NCI-H526 treated with DMSO at 0.1 percent for 48 hours (cell line): ENCODE measurements at places on chromosomes 3 and 15.
A peak's percentile ranks its signal among the peaks of the same experiment; 100 is the strongest.

DNA sequence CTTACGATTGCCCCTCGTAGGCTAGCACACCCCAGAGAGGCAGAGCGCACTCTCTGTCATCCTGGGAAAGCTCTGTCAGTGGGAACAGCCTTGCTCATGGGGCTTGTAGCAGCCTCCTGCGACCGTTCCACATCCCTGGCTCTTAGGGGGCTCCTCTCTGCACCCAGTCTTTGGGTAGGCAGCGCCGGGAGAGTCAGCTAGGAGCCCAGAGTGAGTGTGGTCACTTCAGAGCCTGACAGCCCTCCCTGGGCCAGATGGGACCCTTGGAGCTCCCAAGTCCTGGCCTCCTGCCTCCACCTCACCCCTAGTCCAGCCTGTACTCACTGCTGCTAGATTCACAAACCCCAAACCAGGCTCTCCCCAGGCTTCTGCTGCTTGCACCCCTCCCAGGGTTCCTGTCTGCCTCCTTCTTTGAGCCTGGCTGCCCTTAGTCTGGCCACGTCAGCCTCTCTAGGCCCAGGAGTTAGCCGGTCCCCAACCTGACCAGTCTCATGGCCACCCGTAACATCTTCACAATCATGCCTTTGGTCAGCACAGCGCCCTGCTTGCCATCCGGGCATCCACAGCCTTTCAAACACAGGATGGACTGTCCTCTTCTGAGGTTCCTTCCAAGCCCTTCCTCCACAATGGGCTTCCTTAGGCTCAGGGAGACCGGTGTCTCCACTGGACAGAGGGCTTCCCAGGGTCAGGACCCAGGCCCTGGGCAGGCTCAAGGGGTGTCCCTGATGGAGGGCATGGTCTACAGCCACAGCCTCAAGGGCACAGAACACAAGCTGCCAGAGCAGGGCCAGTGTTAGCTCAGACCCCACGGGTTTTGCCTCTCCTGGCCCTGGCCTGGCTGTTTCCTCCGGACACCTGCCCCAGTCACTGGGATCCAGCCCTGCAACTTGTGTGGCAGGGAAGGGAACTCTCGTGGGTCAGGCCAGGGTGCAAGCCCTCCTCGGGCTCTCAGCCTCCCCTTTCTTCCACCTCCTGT is 4.6 kb downstream of the ACSBG1 start:
- no peak for DNase-seq

DNA sequence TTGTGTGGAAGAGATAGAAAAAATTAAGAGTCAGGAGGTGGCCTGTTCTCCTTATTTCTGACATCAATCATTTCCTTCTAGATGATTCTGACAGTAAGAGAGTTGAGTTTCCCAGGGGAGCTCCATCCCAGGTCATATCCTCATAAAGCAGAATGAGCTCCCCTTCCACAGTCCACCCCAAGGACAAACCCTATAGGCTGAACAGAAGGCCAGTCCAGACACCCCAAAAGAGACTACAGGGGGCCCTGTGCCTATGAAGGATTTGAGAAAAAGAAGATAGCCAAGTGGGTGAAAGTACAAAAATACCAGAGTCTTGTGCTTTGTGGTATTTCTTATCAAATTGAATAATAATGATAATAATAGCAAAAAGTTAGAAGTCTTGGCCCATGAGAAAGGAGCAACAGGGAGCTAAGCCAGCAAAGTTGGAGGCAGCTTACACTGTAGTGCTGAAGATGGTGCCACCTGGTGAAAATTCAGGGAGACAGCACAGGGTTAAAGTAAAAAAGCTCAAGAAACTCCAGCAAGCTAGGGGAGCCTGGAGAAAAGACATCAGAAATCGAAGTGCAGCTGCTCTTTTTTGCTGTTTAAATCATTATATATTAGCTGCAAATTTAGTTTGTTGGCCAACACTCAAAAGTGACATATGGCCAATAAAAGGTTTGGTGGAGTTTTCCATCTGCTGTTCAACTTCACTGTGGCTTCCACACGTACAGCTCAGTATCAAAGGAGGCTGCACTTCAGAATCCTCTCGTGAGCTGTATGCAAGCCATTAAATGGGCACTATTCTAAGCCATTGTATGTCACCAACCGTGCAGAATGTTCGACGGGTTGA is 35.8 kb upstream of the SLC24A5 start:
- DNase-seq, result no peak

GRCh38 chr3:158777161-158777873 is 24.5 kb upstream of the MFSD1 start:
- no peak for DNase-seq

DNA sequence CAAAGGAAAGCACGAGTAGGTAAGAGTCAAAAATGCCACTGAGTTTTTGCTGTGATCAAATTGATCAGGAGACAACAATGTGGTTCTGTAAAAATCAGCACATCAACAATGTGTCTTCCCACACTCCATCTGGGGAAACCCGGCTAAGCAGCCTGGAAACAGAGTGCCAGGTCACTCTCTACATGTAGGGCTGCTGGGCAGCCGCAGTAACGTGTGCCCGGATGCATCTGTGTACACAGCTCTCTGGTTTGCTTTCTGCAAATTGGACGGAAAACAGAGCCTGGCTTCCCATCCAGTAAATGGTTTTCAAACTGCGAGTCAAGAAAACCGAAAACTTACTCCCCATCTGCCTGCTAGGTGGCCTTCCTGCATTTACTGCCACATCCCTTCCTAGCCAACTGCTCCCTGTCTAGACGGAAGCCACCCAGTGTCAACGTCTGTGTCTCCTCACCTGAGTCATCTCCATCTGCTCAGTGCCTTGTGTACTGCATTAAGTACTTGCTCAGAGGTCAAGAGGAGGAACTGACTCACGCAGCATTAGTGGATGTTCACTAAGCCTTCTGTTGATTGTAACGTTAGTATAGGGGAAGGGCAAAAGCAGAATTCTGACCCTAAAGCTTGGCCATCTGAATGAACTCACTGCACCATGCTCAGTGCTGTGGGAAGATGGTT is 124.1 kb downstream of the TJP1 start:
- DNase-seq, result no peak

GRCh38 chr3:14338242-14338641 is 64.2 kb upstream of the SLC6A6 start:
- DNase-seq, result no peak

DNA sequence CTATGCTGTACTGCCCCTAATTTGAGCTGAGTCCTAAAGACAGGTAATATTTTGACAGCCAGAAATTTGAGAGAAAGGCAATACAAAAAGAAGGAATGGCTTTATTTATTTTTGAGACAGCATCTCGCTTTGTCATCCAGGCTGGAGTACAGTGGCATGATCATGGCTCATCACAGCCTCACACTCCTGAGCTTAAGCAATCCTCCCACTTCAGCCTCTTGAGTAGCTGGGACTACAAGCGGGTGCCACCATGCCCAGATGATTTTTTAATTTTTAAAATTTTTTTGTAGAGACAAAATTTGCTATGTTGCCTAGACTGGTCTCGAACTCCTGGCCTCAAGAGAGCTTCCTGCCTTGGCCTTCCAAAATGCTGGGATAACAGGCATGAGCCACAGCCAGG is 77.4 kb upstream of the SLC4A7 start:
- no peak for DNase-seq

- no peak for DNase-seq
Observed at GRCh38 chr3:168925568-168925967, 737.9 kb downstream of the MECOM start.

GRCh38 chr3:69081583-69082262 is 1.6 kb upstream of the UBA3 start:
- no peak for DNase-seq

DNA sequence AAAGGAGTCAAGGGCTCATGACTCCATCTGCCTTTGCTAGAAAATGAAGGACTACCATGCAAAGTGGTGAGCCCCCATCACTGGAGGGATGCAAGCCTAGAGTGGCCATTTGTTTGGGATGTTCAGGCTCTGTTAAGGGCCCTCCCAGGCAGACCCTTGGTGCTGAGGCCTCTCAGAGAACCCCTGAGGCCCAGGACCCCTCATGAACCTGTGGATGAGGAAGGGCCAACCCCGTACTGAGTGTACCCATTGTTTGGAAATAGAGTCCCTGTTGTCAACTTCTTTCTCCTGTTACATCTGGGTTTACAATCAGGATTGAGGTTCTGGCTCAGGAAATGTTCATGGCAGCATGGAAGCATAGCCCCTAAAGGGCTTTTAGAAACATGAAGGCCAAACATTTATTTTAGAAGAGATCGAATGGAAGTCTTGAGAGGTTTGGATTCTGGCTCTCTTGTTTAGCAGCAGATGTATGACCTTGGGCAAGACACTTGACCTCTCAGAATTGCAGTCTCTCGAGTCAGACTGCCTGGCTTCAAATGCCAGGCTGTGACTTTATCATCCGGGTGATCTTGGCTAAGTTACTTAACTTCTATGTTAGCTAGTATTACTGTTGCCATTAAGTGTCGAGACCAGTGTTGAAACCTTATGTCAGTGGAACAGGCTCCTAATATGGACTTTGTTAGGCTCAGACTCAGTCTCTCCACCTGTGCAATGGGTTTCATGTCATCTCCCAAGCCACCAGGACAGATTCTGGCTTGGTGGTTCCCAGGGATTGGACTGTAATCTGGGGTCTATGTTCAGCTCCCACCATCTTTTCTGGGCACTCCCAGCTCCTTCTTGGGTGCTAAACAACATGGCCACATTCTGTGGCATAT is 12.4 kb downstream of the ITGA11 start:
- no peak for DNase-seq

GRCh38 chr3:44066806-44067205 is 174.9 kb upstream of the TOPAZ1 start:
- DNase-seq, result no peak

GRCh38 chr3:99862208-99862607 is 44.5 kb downstream of the CMSS1 start:
- DNase-seq, result no peak

- no peak for DNase-seq
Observed at GRCh38 chr3:123386477-123387040, 62.3 kb downstream of the ADCY5 start.

GRCh38 chr15:89167267-89168176 is 53.9 kb downstream of the RLBP1 start:
- DNase-seq, result no peak

- no peak for DNase-seq
Observed at GRCh38 chr3:47440131-47440530, 35.6 kb downstream of the SCAP start.

DNA sequence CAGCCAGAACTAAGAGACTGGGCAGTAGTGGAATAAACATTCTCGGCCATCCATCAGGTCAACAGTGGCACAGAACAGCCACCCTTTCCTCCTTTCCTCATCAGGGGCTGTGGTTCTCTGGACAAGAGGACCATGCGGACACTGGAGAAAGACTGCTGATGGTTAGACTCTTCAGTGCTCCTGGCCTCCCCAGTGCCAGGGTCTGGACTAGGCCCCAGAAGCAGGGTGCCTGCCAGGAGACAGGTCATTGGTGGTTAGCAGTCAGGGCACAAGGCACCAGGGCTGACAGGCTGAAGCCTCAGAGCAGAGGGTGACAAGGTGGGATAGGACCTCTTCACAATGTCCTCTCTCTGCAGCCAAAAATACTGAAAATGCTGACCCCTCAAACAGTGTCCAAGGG is 30.1 kb downstream of the POC1A start:
- no peak for DNase-seq

DNA sequence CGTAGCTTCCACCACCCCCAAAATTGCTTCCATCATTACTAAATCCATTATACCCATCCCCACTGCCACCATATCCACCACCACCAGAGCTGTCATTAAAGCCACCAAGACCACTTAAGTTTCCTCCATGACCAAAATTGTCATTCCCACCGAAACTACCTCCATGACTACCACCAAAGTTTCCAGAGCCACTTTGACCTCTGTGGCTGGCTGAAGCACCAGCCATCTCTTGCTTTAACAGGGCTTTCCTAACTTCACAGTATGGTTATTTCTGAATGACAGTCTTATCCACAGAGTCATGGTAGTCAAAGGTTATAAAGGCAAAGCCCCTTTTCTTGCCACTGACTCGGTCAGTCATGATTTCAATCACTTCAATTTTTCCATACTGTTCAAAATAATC is 24.3 kb upstream of the DENND4A start:
- DNase-seq, result no peak

DNA sequence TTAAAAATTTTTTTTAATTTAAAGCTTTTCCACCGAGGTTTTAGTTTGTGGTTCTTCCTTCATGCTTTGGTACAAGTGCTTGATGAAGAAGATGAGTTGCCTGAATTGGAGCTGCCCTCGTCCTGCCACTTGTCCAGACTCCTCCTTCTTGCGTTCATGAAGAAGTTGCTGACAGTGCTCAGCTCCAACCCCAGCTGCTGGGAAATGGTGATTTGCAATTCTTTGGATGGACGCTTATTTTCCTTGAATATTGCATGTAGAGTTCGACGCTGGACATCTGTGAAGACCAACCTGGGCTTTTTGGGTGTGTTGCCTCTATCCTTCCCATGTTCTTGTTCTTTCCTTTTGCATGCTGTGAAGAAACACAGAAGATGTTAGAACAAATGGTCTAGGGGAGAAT is 32.6 kb downstream of the ONECUT1 start:
- no peak for DNase-seq

- DNase-seq, result no peak
Observed at GRCh38 chr3:79041621-79042020, 726.2 kb downstream of the ROBO1 start.

DNA sequence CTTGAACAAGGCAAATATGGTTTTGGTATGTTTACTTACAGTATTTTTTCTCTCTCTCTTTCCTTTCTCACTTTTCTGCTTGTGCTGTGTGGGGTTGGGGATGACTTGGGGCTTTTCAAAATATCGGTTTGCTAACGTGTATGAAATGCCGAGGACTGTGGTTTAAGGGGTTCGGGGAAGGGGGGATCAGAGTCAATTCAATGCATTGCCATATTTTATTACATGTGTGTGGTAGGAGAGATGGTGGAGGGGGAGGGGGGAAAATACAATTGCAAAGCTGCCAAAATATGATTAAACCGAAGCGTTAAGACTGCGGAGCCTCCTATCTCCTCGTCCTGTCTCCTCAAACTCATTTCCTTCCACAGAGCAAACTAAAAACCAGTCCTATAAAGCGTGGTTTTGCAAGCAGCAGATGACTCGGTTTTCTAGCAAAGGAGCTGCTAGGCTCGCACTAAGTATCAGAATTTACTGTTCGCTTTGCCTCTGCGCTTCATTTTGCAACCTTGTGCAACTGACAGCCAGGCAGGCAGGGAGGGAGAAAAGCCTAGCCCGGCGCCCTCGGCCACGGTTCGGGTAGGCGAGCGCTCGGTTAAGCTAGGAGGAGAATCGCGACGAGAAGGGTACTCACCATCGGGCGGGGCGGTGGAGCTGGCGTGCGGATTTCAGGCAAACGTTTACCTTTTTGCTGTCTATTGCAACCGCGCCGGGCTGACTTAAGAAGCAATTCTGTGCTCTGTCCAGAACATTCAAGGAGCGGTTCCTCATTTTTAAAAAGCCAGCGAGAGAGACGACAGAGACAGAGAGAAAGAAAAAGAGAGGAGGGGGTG is 4.0 kb upstream of the NR2F2 start:
- peak; percentile 55 for DNase-seq
